ENCODE measurements at places on chromosomes 4 and X.

- no peak for DNase-seq
- H3K4me3 ChIP-seq: no peak overlapping the region
- H3K27ac ChIP-seq: no peak overlapping the region
- H3K36me3 ChIP-seq: no peaks in the 10 kb centered on the region
Measured at GRCh38 chrX:13271511-13271910, 48.3 kb downstream of the ATXN3L start.

- H3K4me1 ChIP-seq: no peaks in the 10 kb centered on the region
- no peak overlapping the region for H3K27ac ChIP-seq
- H3K27me3 ChIP-seq: peaks cover 2% of the 10 kb centered on the region
- DNase-seq: no peak
- no peaks in the 10 kb centered on the region for H3K36me3 ChIP-seq
Measured at GRCh38 chr4:87659247-87659931, 9.3 kb downstream of the DMP1 start.

DNA sequence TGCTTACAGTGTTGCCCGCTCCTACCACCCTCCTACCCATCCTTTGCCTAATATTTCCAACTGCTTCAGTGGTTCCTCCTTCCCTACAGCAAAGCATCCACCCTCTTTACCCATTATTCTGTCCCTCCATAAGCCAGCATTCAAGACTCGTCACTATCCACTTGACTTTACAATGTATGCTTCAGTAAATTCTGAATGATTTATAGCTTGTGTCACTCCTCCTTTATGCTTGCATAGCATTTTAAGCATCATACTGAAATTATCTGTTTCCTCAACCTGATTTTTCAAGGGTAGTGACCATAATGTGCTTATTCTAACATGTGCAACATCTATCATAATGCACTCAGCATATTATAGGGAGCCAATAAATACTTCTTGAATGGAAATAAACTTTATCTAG lies 365.5 kb downstream of the RAB28 start:
- H3K27me3 ChIP-seq: no peaks in the 10 kb centered on the region
- H3K4me1 ChIP-seq: peaks cover 3% of the 10 kb centered on the region
- no peak overlapping the region for H3K4me3 ChIP-seq
- no peak for DNase-seq

GRCh38 chrX:107968623-107969022 lies 13.5 kb downstream of the TEX13B start:
- no peak overlapping the region for H3K27ac ChIP-seq
- no peaks in the 10 kb centered on the region for H3K4me1 ChIP-seq
- no peak for DNase-seq
- no peaks in the 10 kb centered on the region for H3K27me3 ChIP-seq
- H3K4me3 ChIP-seq: no peak overlapping the region

GRCh38 chrX:107978707-107979307 lies 3.4 kb downstream of the TEX13B start:
- no peak overlapping the region for H3K27ac ChIP-seq
- DNase-seq: peak; percentile 11
- H3K27me3 ChIP-seq: no peaks in the 10 kb centered on the region
- no peaks in the 10 kb centered on the region for H3K4me1 ChIP-seq
- no peaks in the 10 kb centered on the region for H3K36me3 ChIP-seq
